ENCODE measurements at places on chromosomes 7 and 10.

DNA sequence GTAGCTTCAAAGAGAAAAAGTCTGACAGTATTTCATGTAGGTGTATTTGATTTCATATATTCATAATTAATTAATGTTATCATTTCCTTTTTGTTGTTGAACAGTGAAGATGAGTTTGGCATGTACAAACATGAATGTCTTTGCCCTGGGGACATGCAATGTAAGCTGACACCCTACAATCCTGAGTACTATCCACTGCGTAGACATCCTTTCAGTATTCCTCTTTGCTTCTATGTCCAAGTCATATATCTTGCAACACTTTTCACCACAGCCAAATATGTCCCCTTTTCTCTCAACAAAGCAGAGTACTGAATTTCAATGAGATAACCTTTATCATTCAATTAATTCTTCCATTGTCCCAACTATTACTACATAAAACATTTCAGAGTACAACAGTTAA lies 93.6 kb downstream of the GPR37 start:
- no peak for DNase-seq

DNA sequence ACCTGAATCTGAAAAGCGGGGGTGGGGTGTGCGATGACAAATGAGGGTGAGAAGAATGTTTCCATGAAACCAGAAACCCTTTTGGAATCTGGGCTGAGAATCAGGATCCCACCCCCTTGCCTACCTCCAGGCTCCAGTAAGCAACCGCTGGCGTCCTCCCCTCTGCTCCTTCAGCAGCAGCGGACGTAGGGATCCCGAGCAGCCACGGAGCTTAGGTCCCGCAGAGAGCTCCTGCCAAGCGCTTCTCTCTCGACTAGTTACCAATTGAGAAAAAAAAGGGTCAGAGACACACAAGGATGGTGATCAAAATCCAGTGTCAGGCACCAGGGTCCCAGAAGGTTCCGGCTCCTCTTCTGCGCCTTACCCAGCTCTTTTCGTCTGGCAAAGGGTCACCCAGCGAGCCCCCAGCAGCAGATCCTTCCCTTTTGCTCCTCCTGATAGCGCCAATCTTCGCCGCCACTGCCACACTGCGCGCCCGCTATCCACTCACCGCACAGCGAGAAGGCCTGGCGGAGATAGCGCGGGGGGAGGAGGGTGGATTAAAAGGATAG lies 733.5 kb downstream of the ZWINT start:
- peak; percentile 42 for DNase-seq

DNA sequence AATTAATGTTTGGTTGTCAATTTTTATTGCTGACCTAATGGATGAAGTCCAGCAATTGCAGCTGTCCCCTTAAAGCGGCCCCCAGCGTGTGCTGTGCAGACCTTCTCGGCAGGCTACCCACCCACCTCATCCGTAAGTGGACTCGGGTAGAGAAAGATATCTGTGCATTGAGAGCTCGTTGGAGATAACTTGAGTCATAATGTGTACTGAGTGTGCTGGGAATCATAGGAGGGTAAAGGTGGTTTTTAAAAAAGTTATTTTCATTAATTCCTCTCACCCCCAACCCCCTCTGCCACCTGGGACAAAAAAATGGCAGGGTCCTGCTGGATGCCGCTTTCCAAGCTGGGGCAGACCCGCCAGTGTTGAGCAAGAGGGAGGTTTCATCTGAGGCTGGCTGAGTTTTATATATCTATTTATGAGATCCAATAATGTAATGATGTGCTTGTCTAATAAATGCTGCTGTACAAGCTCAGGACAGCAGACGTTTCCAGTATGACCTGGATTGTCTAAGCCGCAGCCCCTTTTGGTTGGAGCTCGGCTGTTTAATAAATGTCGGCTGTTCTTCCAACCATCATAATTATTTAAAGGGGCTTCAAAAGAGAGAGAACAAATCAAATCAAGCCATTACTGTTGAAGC lies 119.1 kb downstream of the NKX6-2 start:
- no peak for DNase-seq

- no peak for DNase-seq
Measured at GRCh38 chr10:117663750-117664149, 121.2 kb downstream of the EMX2 start.

DNA sequence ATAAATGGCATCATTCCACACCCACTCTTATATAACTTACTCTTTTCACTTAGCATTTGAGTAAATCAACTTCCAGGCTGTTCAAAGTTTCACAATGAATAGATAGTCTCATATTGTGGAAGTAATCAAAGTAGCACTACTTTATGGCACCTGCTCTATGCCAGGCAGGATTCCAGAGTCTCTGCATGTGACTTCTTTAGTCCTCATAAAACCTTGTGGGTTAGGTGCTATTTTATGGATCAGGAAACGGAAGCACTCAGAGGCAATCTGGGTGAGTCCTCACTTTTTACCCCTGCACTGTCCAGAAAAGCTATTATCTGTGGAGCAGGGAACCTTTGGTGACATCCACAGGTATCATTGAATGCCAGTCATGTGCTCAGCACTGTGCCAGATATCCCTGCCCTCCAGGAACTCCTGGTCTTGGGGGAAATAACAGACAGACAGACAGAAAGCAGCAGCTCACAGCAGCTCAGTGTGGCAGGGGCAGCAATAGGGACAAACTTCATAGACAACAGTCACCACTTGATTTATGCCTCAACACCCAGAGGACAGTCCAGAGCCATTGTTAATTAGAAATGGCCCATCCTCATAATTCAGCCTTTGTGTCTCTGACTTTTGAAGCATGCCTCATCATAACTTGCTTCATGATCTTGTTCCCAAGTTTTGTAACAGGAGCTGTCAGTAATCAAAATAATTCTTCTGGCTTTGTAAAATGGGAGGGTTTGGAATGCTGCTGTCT lies 160.6 kb downstream of the SEC23IP start:
- DNase-seq: no peak

GRCh38 chr7:87199241-87199640 lies 20.3 kb downstream of the TMEM243 start:
- DNase-seq: no peak

- DNase-seq: no peak
Measured at GRCh38 chr7:155998766-155999630, 186.7 kb upstream of the SHH start.

DNA sequence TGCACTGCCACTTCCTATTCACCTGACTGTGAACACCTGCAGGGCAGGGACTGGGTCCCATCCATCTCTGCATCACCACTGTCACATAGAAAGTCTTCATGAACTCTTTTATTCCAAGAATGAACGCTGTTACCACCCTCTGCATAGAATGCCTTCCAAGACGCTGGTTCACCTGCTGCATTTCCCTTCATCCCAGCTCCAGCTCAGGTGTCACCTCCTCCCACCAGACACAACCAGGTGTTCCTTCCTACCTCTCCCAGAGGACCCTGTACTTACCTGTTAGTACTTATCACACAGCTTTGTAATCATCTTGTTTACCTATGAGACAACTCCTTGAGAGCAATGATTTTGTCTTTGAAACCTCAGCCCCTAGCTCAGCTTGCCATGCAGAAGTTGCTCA lies 31.1 kb downstream of the SORBS1 start:
- no peak for DNase-seq

- DNase-seq: no peak
Measured at GRCh38 chr10:78914060-78914378, 154.7 kb upstream of the ZMIZ1 start.

DNA sequence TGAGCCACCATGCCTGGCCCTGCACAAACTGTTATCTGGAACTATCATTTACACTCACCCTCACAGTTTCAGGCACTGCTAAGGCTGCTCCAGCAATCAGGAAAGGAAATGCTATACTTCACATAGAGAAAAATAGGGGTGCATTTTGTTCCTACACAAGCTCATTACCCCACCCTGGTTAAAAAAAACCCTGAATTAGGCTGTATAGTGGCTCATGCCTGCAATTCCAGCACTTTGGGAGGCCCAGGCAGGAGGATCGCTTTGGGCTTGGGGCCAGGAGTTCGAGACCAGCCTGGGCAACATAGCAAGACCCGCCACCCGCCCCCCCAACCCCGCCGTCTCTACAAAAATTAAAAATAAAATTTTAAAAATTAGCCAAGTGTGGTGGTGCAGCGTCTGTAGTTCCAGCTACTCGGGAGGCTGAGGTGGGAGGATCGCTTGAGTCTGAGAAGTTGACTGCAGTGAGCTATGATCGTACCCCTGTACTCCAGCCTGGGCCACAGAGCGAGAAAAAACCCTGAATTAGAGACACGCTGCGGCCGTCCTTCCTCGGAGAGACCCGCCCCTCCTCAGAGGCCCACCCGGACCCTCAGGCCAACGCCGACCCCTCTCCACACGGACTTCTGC lies 539 bp downstream of the PTCD1 start:
- DNase-seq: no peak

DNA sequence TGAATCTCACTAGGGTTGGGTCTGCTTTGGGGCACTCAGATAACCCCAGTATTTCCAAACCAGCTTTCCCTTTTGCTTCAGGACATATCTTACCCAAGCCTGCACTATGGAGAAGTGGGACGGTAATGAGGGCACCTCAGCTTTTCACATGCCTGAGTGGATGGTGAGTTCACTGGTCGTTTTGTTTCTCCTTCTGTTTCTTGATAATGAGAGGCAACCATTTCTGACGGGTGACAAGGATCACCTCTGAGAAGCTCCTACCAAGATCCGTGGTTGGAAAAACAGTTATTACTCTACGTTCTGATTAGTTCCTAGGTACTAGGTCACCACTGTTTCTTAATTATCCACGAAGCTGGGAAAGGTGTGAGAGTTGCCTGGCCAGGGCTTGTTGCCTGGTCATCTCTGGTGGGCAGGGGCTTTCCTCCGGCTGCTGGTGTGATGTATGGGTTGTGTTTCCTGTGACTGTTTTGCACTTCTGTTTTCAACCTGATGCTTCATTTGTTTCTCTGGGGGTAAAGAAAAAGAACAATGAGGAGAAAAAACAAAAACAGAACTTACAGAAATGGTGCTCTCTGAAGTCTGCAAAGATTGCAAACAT lies 65.7 kb upstream of the STRIP2 start:
- DNase-seq: no peak

- DNase-seq: no peak
Measured at GRCh38 chr7:29851487-29851886, 45.2 kb downstream of the WIPF3 start.

- DNase-seq: no peak
Measured at GRCh38 chr10:32148864-32149251, 92.6 kb upstream of the KIF5B start.

DNA sequence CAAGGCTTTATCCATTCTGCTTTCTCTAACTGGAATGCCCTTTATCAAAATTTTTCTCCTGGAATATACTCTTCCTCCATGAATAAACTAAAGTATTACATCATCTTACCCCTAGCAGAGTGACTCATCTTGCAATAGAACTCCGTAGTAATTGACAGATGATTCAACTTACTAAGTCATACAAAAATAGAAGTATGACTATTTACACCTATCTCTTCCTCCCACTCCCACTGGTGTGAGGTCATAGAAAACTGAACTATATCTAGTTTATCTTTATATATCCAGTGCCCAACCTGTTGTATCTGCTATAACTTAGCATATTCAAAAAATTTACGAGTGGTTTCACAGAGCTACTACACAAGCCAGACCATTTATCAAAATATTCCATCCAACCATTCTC lies 26.1 kb downstream of the ABCB1 start:
- DNase-seq: no peak

GRCh38 chr7:18459484-18460245 lies 35.9 kb upstream of the HDAC9 start:
- no peak for DNase-seq

DNA sequence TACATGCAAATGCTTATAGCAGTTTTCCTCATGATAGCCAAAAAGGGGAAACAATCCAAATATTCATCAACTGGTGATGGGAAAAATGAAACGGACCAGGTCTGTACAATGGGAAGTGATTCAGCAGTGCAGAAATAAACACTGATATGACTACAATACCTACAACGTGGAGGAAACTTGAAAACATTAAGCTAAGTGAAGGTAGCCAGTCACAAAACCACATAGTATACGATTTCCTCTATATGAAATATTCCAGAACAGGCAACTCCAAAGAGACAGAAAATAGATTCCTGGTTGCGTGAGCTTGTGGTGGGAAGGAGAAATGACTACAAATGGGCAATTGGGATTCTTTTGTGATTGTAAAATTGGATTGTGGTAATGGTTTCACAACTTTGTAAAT lies 263.1 kb upstream of the PITRM1 start:
- DNase-seq: no peak

DNA sequence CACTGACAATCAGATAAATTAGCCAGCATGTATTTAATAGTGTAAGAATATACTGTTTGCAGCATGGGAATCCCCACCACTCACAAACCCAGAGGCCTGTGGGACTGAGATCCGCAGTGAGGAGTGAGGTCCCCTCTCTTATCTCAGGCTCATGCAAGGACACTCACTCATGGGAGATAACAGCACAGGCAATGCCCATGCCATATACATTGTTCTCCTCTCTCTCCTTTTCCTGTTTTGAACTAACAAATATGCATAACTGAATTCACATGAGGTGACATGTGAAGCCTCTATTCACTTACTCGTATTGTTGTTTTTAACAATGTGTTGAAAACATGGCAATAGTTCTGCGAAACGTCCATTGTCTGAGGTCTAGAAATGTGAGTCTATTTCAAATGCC lies 230.5 kb downstream of the ARHGAP21 start:
- DNase-seq: no peak

- no peak for DNase-seq
Measured at GRCh38 chr7:2787251-2787951, 56.7 kb downstream of the GNA12 start.

DNA sequence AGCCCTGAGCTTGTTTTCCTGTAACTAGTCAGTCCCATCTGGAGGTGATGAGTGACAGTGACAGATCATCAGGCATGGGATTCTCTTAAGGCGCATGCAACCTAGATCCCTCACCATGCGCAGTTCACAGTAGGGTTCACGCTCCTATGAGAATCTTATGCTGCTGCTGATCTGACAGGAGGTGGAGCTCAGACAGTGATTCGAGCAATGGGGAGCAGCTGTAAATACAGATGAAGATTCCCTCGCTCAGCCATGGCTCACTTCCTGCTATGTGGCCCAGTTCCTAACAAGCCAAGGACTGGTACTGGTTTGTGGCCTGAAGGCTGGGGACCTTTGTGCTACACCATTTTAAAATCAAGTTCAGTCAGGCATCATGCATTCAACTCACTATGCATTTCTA lies 221.7 kb downstream of the KIAA1217 start:
- DNase-seq: no peak

GRCh38 chr7:91299952-91300775 lies 35.9 kb downstream of the FZD1 start:
- no peak for DNase-seq
